ENCODE measurements at places on chromosomes 7 and 10.

GRCh38 chr7:116630932-116631671 is 40.9 kb upstream of the MET start:
- DNase-seq = no peak

DNA sequence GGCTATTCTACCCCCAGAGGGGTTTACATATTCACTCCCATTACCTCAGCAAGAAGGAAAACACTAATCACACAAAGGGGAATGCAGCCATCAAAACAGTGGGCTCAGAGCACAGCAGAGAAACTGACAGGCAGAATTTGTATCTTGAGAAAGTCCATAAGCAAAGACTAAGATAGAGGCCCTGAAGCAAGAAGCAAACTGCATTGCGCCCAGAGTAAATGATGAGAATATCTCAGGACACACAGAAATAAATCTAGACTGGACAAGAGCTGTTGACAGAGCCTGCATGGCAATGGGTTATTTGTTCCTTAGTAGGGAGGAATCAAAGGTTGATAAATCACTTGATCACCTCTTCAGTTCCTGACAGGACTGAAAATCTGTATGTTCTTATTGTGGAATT is 440.7 kb upstream of the CELF2 start:
- DNase-seq = no peak

GRCh38 chr7:11206177-11206899 is 232.7 kb downstream of the PHF14 start:
- DNase-seq = no peak

DNA sequence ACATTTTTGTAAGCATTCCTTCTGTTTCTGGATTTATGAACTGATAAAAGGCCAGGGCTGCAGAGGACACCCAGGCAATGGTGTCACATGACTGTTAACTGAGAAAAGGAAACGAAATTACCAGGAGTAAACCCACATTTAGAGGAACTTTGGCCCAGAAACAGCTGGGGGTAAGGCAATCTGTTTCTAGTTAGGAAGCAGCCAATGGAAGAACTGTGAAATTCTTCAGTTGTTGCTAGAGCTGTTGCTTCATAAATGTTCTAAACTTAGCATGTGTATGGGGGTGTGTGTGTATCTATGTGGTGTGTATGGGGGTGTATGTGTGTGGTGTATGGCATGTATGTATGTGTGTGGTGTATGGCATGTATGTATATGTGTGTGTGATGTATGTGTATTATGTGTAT is 11.8 kb upstream of the PDCD4 start:
- peak; percentile 50 for DNase-seq

GRCh38 chr10:25294032-25294926 is 119.5 kb downstream of the GPR158 start:
- no peak for DNase-seq

- DNase-seq = no peak
Observed at GRCh38 chr7:41244246-41244645, 458.6 kb downstream of the INHBA start.

- peak; percentile 59 for DNase-seq
Observed at GRCh38 chr7:43590862-43591557, 8.1 kb downstream of the STK17A start.

GRCh38 chr7:7977774-7978173 is 9.2 kb downstream of the GLCCI1 start:
- no peak for DNase-seq

- no peak for DNase-seq
Observed at GRCh38 chr7:27188386-27189294, 3.6 kb upstream of the HOXA11 start.

DNA sequence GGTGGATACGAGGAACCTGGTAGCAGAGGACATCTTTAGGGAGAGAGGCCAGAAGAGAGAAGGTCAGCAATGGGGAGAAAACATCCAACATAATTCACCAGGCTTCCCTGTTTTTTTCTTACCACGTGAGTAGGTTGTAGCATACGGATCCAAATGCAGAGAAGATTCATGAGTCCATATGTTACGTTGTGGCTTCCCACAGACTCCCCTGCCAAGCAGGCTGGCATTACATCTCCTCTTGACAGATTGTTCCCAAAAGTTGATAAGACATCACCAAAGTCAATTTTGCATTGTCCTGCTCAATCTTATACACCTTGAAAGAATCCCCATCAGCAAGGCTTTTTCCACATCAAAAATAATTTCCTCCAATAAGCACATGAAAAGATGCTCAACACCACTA is 39.7 kb downstream of the DRGX start:
- DNase-seq = no peak

- DNase-seq = no peak
Observed at GRCh38 chr7:141359740-141360415, 191.3 kb upstream of the AGK start.

DNA sequence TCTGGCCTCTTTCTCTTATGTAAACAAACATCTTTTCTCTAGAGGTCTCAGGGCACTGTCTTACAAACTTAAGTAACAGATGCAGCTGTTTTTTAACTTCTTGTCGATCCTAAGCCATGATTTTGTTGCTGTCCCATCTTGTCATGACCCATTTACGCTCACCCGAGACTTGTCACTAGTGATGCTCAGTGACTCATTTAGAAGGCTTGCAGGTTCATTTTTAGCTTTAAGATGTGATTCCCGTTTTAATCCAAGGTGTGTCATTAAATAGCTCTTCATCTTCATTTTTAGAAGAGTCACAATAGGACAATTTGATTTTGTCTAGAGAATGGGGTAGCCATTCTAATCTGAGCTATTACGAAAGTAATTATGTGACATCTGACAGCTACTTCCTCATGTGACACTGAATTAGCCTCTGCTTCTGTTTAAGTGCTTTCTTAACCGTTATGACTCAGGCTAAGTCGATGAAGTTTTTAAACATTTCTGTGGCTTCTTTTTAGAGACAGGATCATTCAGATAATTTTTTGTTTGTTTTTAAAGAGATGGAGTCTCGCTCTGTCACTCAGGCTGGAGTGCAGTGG is 42.7 kb downstream of the SPDYE5 start:
- DNase-seq = peak; percentile 47

DNA sequence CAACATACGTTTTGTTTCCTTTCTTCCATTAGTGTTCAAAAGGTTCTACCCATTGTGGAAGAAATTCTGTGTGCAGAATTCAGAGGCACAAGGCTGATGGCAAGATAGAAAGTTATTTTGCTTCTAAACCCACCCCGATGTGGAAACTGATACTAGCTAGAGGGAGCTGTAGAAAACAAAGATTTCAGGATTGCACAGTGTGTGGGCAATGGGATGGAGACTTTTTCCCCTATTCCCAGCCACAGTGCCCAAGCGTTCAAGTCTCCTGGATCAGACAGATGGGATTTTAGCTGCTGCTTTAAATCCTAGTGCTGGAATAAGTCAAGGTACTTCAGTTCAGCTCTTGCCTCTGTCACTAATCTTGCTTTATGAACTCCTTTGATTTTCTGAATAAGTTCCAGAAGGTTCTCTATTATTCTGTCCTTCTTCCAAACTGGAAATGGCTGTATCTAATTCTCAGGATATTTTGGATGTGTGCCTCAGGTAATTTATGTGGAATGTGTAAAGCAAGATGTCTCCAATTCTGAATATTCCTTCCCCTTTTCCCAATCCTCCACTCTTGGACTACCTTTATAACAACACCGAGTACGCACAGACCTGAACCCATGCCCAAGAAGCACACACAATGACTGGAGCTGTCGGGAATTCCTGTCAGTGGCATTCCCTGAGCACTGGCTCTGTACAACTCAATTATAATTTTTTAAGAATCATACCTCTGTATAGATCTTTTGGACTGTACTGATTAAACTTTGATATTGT is 473.0 kb downstream of the PLXDC2 start:
- no peak for DNase-seq

- DNase-seq = peak; percentile 28
Observed at GRCh38 chr10:88292185-88292514, 291.0 kb downstream of the RNLS start.

DNA sequence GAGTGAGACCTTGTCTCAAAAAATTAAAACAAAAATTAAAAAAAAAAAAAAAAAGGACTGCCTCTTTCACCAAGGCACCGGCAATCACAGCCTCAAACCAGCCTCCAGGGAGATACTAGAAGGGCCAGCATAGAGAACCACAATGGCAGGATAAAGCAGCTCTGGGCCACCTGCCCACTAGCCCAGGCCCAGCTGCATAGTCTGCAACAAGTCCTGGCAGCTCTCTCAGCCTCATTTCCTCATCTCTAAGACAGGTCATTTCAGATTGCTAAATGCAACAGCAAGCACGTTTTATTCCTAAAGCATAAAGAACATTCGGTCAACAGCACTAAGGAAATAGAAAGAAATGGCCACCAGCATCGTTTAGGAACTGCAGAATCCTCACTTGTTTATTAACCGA is 28.8 kb downstream of the XPNPEP1 start:
- peak; percentile 40 for DNase-seq

DNA sequence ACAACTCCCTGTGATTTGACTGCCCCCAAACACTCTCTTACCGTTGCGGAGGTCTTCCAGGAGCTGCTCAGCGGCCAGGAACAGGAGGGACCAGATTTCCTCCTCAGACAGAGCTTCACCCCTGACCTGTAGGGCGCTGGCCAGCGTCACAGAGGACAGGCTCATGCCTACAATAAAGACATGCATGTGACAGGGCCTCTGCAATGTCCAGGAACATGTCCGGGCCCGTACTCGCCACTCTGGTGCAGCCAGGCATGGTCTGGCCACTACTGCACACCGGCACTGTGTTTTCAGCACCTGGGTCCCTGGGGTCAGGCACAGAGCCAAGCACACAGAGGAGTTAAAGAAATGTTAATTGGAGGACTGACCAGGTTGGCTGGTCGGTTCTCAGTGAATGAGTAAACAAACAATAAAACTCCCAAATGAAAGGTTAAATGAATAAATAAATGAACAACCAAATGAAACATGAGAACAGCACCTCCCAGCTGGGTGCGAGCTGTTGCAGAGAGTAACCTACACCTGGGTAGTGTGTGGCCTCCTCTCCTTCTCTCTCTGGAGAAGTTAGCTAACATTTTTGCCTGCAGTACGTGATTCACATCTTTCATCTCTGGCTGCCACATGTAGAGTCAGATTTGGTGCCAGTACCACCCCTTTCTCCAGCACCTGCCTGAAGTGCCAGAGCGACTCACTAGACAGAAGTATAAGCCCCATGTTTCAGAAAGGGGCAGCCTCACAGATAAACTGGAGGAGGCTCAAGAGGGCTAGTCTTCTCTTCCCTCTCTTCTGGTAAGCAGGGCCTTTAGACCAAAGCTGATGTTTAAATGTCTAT is 22.8 kb downstream of the FRMPD2 start:
- no peak for DNase-seq

- DNase-seq = no peak
Observed at GRCh38 chr10:28873540-28873939, 196.2 kb downstream of the BAMBI start.

DNA sequence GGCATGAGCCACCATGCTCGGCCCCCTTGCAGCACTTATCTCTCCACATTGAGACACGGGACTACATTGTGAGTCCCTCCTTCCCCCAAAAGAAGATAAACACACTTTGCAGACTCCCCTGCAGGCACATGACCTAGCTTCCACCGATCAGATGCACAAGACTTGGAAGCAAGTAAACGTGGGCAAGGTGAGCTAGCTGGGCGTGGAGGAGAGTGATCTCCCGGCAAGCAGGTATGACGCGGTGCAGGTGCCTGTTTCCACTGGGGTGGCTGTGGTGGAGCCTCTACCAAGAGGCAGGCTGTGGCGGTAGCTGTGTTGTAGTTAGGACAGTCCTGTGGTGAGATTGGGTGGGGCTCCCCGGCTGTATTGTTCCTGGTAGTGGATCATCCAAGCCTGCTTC is 7.7 kb upstream of the COMTD1 start:
- no peak for DNase-seq

- peak; percentile 73 for DNase-seq
Observed at GRCh38 chr7:142873281-142873784, 12.2 kb downstream of the TRPV6 start.

DNA sequence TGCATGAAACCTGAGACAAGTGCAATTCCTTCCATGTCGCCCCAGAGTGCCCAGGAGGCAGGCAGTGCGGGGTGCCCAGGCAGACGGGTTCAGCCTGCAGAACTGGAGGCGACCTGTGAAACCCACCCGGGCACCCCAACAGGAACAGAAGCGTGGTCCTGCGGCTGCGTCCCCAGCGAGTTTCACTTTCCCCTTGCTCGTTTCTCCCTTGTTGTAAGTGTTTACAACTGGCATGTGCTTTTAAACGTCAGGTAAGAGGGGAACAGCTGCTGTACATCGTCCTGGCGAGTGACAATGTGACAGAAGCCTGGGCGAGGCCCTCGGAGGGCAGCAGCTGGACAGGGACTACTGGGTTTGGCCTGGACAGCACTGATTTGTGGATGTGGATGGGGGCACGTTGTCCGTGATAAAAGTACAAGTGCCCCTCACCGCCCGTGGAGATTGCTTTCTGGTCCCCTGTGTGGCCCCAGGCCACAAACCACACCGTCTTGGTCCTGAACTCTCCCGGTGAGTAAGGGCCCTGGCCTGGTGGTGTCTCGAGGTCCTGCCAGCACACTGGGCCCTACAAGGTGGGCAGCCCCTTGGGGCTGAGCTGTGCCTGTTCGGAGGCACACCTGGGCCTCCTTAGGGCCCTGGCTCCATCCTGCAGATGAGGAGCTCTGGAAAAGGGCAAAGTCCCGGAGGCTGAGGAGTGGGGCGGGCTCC is 4.0 kb downstream of the VENTX start:
- no peak for DNase-seq

GRCh38 chr10:96488161-96488935 is 25.4 kb downstream of the TLL2 start:
- no peak for DNase-seq

DNA sequence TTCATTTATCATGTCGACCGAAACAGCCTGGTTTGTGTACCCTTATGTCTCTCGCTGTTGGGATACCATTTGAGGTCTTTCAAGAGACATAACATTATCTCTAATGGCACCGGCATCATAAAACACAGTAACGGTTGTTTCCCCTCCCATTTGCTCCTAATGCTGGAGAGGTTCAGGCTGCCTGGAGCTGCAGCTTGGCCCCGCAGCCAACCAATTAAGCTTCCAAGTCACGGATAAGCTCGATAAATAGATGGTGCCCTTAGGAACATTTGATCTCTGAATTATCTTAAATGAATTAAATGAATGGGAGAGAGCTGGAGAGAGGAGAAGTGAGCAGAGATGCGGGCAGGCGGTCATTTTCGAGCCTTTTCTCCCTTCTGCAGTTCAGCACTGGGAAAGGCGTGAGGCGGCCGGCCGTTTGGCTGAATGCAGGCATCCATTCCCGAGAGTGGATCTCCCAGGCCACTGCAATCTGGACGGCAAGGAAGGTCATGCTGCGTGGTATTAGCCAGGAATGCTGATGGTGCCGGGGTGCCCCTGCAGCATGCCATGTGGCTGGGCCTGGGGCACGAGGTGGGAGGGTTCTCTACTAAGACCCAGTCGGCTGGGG is 12.6 kb downstream of the CPA4 start:
- DNase-seq = no peak

- DNase-seq = no peak
Observed at GRCh38 chr7:74138945-74139843, 35.0 kb upstream of the EIF4H start.

DNA sequence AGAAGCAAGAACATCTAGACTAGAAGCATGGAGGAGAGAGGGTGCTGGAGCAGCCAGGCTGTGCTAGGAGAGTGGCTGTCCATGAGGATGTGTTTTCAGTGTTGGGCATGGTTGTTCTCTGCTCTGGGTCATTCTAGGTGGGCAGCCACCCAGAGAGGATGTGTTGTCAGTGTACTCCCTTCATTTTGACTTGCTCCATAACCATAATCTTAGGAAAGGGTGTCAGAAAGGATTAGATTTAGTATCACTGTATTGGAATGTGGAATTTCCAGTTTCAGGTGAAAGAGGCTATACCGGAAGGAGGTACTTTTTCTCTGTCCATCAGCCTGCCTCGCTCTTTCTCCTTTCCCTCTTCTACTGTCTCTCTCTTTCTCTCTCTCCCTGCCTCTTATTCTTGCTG is 474.5 kb upstream of the PODXL start:
- no peak for DNase-seq

GRCh38 chr7:107878636-107879035 is 12.3 kb upstream of the DLD start:
- DNase-seq = no peak

All from NAMALWA (cell line).